Stimulated activated CD8-positive, alpha-beta memory T cell treated with anti-CD3 and anti-CD28 coated beads, Interleukin-7, amount 100 ng/mL, for 24 hours (primary cell): ENCODE measurements at places on chromosomes 4 and X.
A peak's percentile ranks its signal among the peaks of the same experiment; 100 is the strongest.

- no peak for DNase-seq
Measured at GRCh38 chr4:38510201-38510600, 153.8 kb upstream of the KLF3 start.

DNA sequence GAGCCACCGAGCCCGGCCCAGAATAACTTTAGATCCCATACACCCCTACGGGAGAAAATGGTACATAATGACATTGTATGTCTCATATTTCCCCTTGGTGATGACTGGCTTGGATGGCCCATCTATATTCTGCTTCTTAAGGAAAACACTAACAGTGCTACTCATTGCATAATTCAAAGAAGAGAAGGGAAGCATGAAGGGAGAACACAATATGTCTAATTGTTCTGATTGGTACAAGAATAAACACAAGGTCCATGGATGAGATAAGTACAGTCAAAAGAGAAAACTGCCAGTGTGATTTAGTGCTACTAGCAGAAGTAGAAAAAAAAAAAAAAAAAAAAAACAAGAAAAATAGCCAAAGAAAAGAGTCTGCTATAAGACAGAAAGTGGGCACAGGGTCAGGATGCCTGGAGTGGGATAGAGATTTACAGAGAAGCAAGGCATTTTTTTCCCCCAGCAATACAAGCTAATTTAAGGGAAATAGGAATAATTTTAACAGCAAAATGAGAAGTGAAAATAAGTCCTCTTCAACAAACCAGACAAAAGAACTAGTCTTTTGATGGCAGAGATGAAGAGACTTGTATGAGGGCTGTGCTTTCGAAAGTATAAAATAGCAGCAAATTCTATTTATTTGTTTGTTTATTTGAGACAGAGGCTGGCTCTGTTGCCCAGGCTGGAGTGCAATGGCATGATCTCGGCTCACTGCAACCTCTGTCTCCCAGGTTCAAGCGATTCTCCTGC, 96.5 kb upstream of the MAP3K15 start:
- DNase-seq = no peak

DNA sequence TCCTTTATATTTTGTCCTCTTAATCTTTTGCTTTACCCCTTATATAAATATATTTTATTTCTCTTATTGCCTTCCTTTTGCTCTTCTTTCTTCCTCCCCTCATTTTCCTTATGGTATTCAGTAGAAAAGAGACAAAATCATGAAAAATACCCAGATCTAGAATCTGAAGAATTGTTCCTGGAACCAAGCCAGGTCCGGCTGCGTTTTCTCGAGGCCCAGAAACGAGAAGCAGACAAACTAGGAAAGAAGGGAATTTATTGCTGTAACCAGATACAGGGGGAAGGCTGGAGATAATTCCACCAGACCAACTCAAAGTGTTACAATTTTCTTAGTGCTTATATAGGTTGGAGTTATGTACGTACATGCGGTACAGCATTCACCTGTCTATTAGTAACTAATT, 328.7 kb downstream of the GABRG1 start:
- DNase-seq = no peak

GRCh38 chr4:118314221-118314620, 38.6 kb downstream of the PRSS12 start:
- DNase-seq = no peak

GRCh38 chrX:119375561-119375960, 23.6 kb upstream of the SLC25A43 start:
- no peak for DNase-seq

- no peak for DNase-seq
Measured at GRCh38 chrX:40209951-40210617, 112.3 kb upstream of the BCOR start.

DNA sequence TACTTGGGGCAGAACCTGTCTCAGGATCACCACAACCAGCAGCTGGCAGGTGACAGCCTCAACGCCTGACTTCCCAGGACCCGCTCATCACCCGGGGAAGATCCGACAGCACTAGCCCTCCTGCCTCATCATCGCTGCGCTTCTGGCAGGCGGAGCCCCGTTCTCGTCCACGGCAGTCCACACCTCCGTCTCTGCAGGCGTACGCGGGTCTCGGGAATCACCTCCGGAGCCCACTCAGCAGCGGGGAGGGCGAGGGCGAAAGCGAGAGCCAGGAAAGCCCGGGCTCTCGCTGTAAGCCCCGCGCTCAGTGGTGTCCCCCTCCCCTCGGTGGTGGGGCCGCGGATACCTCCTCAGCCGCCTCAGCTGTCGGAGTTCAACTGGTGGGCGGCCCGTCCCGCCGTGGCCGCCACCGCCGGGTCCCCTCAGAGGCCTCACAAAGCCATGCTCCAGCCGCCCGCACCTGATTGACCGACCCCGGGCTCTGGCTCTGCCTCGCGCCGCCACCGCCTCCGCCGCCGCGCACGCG, 518 bp upstream of the CNKSR2 start:
- no peak for DNase-seq

GRCh38 chrX:134660627-134661026, 2.4 kb upstream of the PLAC1 start:
- no peak for DNase-seq

DNA sequence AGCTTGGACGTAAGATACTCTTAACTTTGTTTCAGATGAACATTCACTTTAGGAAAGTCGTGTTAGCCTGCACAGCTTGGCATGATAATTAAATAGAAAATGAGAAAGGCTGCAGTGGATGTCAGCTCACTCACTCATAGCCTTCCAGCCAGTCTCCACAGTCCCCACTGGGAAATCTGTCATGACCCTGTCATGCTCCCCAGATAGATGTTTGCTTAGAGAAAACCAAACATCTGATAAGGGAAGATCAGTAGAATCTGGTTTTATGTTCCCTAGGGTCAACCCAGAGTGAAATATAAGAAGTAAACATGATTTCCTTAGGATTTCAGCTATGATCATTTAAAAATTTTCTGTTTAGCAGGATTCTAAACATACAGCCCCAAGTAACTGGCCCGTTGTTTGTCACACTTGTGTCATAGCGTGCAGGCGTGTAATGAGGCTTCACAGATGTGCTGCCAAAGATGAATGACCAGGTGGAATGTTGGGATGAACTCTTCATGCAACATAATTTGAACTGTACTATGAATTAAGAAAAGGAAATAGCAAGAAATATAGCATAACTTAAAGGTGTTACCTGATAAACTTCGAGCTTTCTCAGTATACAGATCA, 180.1 kb downstream of the BANK1 start:
- DNase-seq = no peak

DNA sequence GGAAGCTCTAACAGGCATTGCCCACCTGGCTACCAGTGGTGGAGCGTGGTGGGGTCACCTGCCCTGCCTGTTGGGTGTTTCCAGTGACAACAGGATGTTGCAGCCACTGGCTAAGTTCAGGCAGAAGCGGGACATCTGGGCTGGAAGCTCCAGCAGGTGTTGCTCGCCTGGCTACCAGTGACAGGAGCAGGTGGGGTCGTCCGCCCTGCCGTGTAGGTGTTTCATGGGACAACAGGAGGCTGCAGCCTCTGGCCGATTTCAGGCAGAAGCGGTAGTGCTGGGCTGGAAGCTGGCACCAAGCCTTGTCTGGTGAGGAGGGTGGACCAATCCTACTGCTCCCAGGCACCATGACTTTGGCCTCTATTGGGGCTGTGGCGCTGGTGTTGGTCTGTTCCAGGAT, 39.4 kb downstream of the RIPPLY1 start:
- no peak for DNase-seq

GRCh38 chr4:72397314-72397713, 171.7 kb downstream of the ADAMTS3 start:
- no peak for DNase-seq

DNA sequence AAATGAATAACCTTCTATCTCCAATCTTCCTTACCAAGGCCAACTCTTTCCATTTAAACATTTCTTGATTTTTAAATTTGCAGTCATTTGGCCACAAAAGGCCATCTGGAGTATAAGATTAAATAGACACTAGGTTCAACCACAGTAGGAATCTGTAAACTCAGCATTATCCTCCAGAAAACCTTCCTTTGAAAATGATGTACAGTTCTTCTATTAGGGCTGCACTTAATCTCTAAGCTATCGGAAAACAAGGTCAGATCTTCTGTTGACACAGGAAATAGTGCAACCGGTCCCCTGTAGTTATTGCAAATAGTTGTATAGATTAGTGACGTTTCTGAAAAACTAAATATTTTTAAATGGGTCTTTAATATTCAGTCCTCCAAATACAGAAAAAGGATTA, 359.0 kb upstream of the ATOH1 start:
- no peak for DNase-seq

- no peak for DNase-seq
Measured at GRCh38 chrX:38879631-38880220, 78.5 kb downstream of the MID1IP1 start.

DNA sequence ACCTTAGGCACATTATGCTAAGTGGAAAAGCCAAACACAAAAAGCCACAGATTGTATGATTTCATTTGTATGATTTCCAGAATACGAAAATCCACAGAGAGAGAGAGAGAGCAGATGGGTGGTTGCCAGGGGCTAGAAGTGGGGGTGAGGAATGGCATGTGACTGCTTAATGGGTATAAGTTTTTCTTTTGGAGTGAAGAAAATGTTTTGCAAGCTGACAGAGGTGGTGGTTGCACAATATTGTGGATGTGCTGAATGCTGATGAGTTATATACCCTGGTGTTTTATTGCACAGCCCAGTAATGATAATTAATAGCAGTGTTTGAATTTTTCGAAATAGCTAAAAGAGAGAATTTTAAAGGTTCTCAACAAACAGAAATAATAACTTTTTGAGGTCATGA, 386.1 kb upstream of the HS3ST1 start:
- DNase-seq = no peak

DNA sequence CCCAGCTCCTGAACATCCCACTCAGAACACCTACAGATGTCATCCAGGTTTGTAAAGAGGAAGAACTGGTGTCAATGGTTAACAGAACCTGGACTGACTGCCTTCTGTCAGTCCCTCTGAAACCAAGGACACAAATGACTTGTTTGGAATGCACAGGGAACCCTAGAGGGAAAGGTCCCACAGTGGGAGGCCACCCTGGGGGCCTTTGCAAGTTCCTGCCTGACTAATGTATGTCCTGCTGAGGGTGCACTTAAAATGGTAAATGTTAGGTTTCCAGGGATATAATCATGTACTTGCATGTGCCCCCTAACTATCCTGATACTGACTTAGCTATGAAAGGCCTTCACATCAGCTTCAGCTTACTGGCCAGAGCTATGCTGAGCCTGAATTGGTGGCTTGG, 15.0 kb upstream of the XAGE2 start:
- no peak for DNase-seq

GRCh38 chr4:93092765-93093164, 735.8 kb upstream of the ATOH1 start:
- DNase-seq = no peak

DNA sequence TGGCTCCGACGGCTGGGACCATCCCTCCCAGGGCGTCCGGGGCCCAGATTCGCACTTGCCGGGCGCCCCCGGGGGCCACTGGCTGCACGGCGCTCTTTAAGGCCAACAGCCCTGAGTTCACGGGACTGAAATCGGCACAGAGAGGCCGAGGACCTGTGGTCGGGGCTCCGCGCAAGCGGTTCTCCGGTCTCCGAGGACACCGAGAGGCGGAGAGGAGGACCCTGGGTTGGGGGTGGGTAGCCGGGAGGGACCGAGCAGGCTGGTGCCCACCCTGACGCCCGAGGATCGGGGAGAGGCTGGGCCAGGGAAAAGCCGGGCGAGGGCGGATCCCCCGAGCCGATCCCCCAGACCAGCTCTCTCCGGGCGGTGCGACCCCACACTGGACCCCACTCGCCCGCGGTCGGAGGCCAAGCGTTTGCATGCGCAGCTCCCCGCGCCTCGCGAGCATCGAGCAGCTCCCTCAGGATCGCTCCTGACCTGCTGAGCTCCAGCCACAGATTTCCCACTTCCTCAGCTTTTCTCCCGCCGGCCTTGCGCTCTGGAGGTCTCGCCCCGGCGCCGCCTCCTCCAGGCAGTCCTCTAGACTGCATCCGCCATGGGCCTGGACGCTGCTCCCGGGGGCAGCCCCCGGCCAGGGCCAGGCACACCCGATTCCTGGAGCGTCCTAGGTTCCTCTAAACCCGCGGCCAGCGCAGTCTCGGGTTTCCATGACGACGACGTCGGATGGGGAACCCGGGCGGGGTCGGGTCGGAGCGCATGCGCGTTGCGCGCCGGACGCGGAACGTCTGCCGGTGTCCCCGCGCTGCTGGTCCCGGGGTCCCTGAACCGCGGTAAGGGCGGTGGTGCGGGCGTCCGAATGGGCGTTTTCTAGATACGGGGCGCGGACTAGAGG, 17.6 kb upstream of the NAT8L start:
- DNase-seq = peak; percentile 76

DNA sequence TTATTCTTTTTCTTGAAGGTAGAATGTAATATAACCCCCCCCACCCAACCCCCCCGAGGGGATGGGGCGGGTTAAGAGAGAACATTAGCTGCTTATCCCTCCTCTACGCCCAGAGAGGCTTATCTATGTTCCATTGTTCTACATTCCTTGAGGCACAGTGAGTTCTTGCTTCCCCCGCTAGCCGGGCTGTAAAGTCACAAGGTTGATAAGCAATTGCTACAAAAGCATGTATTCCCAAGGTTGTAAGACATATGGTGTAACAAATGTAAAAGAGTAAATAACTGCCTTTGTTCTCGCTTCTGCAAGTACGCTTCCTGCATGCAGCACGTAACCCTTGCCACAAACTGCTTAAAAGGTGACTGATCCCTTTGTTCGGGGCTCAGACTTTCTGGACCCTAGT, 8.2 kb downstream of the DCAF8L2 start:
- DNase-seq = no peak

GRCh38 chrX:45758738-45759397, 558.2 kb upstream of the DIPK2B start:
- DNase-seq = no peak

DNA sequence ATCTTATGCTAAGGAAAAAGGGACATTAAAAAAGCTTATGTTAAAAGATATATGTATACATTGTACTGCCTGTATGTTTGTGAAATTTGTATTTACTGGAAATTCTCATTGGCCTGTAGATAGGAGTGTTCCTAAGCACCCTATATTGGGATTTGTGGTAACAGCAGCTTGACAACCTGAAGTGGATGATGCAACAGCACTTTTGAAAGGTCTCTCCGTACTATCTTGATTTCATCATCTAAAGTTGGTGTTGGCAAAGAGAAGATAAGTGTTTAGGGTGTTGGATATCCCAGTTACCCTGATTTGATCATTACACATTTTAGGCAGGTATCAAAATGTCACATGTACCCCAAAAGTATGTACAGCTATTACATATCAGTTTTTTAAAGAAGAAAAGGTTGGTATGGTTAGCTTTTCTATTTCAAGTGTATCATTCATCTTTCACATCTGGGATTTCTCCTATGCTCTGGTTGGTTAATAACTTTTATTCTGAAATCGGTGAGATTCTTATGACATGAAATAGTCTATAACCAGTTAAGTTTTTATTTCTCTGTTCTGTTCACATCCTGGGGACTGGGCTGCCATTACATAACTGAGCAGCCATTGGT, 10.3 kb downstream of the HADH start:
- DNase-seq = no peak

GRCh38 chr4:3677748-3678070, 88.5 kb upstream of the ADRA2C start:
- DNase-seq = no peak

- DNase-seq = no peak
Measured at GRCh38 chr4:116122124-116122523, 963.3 kb downstream of the TRAM1L1 start.
